ENCODE measurements at places on chromosomes 4 and X.

DNA sequence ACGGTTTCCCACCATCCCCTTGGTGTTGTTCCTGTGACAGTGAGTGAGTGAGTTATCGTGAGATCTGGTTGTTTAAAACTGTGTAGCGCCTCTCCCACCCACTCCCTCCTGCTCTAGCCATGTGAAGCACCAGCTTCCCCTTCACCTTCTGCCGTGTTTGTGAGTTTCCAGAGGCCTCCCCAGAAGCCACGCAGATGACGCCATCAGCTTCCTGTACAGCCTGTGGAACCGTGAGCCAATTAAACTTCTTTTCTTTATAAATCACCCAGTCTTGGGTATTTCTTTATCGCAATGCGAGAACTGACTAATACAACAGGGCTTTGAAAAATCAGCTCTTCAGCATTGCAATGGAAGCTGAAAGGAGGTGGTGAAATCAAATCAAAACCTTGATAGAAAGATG lies 50.0 kb downstream of the FGFBP1 start:
- H3K36me3 ChIP-seq, result no peaks in the 10 kb centered on the region
- H3K27me3 ChIP-seq, result no peaks in the 10 kb centered on the region
- H3K27ac ChIP-seq, result no peak overlapping the region
- no peaks in the 10 kb centered on the region for H3K4me1 ChIP-seq
- no peak for DNase-seq

GRCh38 chr4:36310793-36311192 lies 29.4 kb downstream of the DTHD1 start:
- DNase-seq, result peak; percentile 51
- H3K4me1 ChIP-seq, result 0 out of 2 replicates have a peak, but pooled peaks cover 4% of the 10 kb centered on the region
- no peaks in the 10 kb centered on the region for H3K36me3 ChIP-seq
- peak overlapping the region; percentile 47 for H3K27ac ChIP-seq

- H3K4me1 ChIP-seq, result no peaks in the 10 kb centered on the region
- no peak overlapping the region for H3K4me3 ChIP-seq
- DNase-seq, result no peak
- no peaks in the 10 kb centered on the region for H3K27me3 ChIP-seq
Measured at GRCh38 chrX:134148172-134148692, 88.8 kb upstream of the CCDC160 start.

DNA sequence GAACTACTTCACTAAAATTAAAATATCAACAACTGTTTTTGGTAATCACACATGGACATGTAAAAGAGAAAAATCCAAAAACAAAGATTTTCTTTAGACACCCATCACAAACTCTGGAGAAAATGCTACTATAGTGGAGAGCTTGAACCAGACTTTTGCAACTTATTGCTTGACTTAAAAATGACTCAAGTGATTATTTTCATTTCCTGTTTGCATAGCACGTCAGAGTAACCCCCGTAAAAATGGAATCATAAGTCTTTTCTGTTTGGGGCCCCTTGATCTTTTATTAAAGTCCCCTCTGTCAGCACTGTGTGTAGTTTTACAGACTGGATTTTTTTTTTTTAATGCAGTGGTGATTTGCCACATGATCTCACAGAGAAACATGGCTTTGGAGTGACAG lies 79.5 kb downstream of the PRKG2 start:
- no peaks in the 10 kb centered on the region for H3K4me1 ChIP-seq
- no peak overlapping the region for H3K4me3 ChIP-seq
- H3K27ac ChIP-seq, result no peak overlapping the region
- H3K36me3 ChIP-seq, result no peaks in the 10 kb centered on the region
- H3K27me3 ChIP-seq, result no peaks in the 10 kb centered on the region
- DNase-seq, result no peak

GRCh38 chrX:132594129-132594528 lies 105.3 kb upstream of the MBNL3 start:
- no peak for DNase-seq
- no peak overlapping the region for H3K27ac ChIP-seq
- H3K36me3 ChIP-seq, result no peaks in the 10 kb centered on the region
- no peaks in the 10 kb centered on the region for H3K4me1 ChIP-seq
- no peaks in the 10 kb centered on the region for H3K27me3 ChIP-seq

DNA sequence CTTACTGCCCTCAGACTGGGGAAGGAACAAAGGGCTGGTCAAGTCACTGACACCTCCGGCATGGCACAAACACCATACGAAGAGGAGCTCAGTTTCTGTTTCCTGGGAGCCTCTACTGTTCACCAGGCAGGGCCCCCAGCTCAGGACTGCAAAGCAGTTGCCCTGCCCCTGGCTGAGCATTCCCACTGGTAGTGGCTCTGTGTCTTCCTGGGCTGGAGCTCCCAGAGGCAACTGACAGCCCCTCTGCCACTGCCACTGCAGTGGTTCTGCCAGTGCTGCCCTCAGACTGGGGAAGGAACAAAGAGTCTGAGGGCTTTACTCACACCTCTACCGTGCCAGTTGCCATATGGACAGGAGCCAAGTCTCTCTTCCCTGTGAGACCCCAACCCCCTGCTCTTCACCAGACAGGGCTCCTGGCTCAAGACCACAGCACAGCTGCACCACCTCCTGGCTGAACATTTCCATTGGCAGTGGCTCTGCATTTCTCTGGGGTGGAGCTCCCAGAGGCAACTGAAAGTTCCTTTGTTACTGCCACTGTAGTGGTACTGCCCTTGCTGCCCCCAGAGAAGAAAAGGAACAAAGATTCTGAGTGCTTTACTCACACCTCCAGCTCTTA lies 67.9 kb downstream of the SMARCA5 start:
- no peaks in the 10 kb centered on the region for H3K36me3 ChIP-seq
- no peaks in the 10 kb centered on the region for H3K4me1 ChIP-seq
- H3K27ac ChIP-seq, result no peak overlapping the region
- H3K4me3 ChIP-seq, result no peak overlapping the region
- H3K27me3 ChIP-seq, result no peaks in the 10 kb centered on the region

DNA sequence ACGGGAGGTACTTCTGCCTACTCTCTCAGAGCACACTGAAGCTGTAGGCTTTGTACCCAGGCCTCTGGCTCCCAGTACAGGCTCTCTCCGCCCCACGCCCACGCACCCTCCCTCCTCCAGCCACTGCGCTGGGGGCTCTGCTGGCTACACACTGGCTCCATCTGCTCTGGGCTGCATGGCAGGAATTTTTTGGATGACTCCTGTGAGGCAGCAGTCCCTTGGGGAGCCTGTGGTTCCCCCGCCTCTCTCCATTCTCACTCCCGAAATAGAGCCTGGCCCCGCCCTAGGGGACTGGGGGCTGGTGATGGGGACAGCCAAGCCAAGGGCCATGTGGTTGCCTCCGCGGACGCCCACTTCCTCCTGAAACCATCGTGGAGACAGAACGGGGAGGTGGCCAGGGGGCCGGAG lies 58.1 kb upstream of the ADRA2C start:
- no peak for DNase-seq
- H3K4me1 ChIP-seq, result no peaks in the 10 kb centered on the region
- H3K27me3 ChIP-seq, result peaks cover 100% of the 10 kb centered on the region
- H3K4me3 ChIP-seq, result no peak overlapping the region
- no peak overlapping the region for H3K27ac ChIP-seq

Measured in MM.1S (cell line).